ENCODE measurements at places on chromosomes 2 and 18.

- no peak for DNase-seq
These were observed 995.8 kb upstream of the CDH2 start for GRCh38 chr18:29172756-29173067.

- DNase-seq = no peak
These were observed 203.0 kb downstream of the PARD3B start for GRCh38 chr2:204748286-204748685.

DNA sequence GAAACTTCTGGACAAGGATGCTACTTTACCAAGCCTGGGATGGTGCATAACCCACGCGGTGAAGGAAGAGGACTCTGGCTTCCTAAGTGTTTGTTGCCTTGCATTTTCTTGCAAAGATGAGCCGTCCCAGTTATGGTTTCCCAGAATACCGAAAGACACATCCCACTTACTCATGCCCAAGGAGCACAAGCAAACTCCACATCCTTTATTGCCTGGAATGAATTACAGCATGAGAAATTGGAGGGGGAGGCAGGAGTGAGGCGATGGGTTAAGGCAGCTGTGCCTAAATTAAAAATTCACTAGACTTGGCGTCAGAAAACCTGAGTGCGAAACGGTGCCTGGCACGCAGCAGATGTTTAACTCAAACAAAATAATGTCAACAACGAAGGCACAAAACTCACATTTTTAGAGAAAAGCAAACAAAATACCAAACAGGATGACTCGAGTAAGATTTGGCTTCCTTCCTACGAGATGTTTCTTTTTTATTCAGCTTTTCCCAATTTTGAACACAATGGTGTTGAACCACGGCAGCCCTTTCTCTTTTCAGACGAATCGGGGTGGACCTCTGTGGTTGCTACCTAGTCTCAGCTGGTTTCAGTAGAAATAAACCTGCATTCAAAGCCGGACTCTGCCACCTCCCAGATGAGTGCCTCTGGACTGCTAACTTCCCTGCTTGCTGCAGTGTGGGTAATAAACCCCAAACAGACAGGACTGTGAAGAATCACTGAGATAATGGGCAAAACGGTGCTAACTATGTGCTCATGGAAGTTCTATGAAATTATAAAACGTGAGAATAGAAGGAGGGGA lies 100.3 kb upstream of the NCK2 start:
- no peak for DNase-seq

DNA sequence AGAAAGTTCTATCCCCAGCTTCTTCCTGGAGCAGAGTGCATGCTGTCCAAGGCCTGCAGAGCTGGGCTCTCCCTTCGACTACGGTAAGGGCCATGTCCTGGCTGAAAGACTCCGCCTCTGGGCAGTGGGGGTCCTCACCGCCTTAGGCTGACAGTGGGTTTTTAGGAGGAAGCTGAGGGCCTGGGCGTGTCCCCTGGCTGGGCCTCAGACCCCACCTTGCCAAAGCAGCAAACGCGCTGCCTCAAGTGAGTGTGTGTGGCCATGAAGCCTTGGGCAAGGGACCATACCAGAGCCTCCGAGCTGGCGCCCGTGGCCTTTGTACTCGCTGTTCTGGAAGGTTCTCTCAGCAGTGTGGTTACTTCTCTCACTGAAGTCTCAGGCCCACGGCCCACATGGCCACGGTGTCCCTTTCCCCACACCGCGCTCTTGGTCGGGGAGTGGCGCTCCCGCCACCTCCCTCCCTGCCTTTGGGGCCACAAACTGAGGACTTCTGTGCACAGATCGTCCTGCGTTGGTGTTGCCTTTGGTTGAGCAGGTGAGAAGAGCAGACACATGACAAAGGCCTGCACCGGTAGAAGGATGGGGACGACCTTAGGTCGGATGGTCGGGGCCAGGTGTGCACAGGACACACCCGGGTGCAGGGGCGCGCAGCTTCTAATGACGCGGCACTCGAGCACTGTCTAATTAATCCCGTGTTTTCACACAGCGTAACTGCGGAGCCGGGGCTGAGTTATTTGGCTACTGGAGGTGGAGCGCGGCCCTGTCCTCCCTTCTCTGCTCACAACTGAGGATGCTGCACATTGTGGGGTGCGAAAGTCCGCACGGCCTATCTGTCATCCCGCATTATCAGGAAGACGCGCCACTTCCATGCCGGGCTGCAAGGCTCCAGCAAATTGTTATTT lies 121.6 kb downstream of the PTGR3 start:
- DNase-seq = no peak

Data from right lung (tissue), 10 donors.